Stimulated activated CD8-positive, alpha-beta memory T cell treated with anti-CD3 and anti-CD28 coated beads, Interleukin-7, amount 100 ng/mL, for 48 hours (primary cell): ENCODE measurements at places on chromosomes 13 and 19.

DNA sequence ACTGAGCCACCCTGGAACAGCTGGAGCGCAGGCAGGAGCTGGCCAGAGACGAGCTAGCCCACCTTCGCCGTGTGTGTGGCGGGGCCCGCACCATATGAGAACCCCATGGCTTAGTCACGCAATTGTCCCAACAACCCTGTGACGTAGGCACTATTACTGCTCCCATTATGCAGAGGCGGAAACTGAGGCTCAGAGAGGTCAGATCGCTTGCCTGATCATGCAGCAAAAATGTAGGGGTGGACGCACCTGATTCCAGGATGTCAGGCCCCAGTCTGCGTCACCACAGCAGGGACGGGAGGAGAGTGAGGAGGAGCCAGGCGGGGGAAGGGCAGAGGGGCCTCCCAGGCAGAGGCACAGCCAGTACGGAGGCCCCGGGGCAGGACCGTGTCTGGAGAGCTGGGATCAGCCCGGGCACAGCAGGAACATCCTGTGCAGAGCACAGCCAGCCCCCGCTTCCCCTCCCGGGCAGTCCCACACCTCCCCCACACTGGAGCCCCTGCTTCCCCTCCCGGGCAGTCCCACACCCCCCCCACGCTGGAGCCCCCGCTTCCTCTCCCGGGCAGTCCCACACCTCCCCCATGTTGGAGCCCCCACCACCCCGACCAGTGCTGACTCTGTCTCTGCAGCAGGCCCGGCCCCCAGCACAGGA, 16.7 kb downstream of the PIP5K1C start:
- DNase-seq: no peak

DNA sequence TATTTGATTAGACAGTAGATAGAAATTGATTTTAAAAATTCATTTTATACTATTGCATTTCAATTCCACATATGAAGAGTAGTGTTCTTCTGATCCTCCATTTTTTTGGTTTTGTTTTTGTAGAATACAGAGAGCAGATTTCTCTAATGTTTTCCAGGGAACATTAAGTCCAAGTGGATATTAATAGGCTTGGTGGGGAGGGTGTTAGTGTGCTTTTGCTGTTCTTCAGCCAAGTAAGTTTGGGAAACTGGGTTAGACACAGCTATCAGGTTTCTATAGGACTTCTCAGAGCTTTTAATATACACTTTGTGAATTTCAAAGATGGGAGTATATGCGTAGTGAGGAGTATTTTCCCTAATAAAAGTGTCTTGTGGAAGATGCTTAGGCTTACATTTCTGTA, 21.8 kb downstream of the NAA16 start:
- no peak for DNase-seq

DNA sequence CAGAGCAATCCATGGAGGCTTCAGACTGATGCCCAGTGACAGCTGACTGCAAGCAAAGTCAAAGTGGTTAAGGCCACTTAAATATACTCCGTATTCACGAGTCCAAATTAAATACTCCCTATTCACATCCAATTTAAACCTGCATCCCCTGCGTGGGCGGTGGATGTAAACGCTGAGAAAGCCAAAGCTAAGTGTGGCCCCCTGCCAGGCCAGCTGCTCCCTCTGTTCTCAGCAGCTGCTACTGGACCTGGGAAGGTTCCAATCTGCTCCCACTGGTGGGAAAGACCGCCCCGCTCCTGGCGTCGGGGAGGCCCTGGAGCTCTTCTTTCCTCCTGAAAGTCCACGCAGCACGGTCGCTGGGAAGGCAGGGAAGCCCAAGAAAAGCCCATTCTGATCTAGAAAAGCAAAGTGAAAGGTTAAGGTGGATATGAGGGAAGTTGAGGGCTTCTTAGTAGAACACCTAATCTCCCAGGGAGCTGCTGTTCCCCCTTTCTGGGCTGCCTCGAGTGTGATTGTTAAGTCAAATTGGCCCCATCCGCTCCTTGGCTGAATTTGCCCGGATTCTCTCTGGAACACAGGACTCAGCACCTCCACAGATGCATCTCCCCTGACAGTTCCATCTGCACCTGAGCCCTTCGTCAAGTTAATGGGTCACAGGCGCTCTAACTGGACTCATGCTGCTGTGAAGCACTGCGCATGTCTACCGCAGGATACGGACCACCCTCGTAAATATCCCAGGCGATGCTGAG, 205.5 kb downstream of the USP12 start:
- DNase-seq: no peak

DNA sequence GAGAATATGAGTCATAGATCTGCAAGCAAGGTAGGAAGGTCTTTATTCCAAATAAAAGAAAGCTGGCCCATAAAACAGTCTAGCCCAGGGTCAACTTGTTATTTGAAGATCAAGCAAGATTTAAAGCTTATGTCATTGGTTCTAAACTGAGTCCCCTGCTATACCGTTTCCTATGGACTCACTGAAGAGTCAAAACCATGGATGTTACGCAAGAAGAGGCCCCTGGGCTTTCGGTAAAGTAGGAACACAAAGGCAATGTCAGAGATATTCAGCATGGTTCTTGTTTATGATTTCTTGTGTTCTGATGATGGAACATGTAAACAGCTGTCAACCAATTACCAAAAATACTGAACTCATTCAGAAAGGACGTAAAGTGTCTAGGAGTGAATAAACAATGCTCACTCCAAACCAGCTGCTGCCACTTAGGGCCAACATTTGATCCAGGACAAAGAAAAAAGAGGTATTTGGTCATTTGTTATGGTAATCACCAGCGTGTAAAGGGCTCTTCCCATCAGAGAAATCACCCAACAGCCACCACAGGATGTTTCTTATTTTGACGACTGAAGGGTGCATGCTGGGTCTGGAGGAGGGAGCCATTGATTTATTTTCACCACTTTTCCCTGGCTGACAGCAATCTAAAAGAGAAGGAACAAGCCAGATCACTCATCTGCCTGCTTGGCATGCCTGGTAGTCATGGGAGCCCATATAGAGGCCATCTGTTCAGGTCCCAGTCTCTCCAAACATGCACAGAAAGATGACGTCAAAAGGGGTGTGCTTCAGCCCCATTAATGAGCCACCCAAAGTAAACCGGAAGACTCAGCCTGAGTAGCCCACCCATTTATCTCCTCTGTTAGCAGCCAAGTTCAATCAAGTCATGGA, 68.3 kb downstream of the FGF14 start:
- no peak for DNase-seq

DNA sequence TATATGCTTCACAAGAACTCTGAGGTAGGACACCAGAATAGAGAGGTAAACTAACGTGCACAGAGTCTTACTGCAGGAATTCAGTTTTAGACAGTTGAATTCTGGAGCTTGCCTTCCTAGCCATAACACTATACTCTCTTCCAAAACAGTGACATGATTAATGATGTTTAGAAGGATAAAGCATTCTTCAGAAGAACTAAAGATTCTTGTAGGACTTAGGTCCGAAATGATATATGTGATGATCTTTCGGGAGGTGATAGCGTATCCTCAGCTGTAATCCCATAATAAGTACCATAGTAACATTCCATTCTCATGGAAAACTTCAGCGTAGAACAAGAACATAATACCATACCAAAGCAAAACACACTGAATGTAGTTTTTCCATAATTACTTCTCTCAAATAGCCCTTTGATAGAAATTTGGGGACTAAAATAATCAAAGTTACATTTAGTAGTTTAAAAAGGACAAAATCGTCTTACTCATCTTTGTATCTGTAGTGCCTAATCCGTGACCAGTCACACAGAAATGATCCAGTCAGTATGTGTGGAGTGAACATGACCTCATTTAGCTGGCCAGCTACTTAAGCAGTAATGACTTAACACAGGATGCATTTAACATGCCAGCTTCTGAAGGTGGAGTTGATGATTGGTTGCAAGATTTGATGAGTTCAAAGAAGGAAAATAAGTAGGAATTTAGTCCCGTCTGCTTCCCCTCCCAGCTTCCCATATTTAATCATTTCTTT, 38.4 kb downstream of the PIBF1 start:
- no peak for DNase-seq

GRCh38 chr19:29860492-29860891, 48.7 kb downstream of the CCNE1 start:
- DNase-seq: no peak

DNA sequence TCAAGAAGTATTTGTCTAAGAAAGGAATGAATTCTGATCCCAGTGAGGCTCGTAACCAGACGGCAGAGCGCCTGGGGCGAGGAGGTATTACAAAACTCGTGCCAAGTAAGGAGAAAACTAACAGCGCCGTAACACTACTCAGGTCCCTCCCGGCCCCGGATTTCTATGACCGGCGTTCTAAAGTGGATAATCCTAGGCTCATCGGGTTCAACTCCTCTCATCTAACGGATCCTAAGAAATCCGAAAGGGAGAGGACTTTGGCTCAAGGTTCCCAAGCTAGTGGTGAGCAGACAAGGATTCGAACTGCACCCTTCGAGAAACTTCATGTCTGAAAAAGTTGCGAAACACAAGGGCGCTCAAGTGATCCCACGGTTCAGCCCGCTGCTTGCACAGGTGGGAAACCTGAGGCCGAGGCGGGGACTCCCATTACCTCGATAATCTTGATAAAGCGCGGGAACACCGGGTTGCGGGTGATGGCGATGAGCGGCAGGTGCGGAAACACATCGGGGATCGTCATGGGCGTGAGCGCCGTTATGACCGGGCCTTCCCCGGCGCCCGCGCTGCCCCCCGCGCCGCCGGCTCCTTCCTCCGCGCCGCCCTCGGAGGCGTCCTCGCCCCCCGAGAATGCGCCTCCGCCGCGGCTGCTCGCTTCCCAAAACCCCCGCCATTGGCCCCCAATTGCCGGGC, 529 bp downstream of the LONP1 start:
- no peak for DNase-seq

DNA sequence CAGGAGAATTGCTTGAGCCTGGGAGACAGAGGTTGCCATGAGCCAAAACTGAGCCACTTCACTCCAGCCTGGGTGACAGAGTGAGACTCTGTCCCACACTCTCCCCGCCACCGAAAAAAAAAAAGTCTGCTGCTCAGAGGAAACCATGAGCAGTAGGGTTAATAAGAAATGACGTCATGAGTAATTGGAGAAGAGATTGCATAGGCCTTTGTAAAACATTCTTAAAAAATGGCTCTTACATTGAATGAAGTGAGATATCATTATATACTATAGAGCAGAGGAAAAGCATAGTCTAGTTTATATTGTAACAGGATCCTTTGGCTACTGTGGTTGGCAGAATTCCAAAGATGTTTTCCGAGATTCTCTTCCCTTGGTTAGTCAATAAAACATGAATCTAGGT, 228.2 kb downstream of the PCDH20 start:
- DNase-seq: no peak

DNA sequence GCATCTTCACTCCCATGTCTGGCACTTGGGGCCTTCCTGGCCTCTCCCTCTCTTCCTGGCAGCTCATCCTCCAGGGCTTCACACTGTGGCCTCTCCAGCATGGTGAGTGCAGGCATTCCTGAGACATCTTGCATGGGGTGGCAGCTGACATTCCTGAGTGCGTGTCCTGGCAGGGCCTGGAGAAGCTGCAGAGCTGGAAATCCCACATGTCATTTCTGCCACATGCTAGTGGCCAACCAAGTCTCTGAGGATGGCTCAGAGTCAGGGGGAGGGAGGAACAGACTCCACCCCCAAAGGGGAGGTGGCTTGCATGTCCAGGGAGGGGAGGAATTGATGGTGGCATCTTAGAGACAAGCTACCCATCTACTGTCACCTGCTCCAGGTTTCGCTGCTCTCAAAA, 41.6 kb upstream of the AMER2 start:
- no peak for DNase-seq

GRCh38 chr13:113926951-113927660, 46.8 kb downstream of the C13orf46 start:
- DNase-seq: no peak

- DNase-seq: no peak
Measured at GRCh38 chr13:96946709-96947311, 47.5 kb downstream of the OXGR1 start.

DNA sequence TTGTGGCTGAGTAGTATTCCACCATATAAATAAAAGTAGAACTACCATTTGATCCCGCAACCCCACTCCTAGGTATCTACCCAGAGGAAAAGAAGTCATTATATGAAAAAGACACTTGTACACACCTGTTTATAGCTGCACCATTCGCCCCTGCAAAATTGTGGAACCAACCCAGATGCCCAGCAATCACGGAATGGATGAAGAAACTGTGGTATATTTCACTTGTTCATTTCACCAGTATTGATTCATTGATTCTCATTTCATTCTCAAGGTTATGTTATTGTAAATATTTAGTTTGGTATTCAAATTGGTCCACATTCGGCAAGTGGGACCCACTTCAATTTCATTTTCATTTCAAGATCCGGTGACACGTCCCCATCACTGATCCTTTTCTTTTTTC, 8.2 kb upstream of the RFPL4A start:
- DNase-seq: no peak

- DNase-seq: no peak
Measured at GRCh38 chr13:61021838-61022237, 393.8 kb downstream of the PCDH20 start.

- DNase-seq: no peak
Measured at GRCh38 chr13:23715092-23715761, 145.0 kb downstream of the TNFRSF19 start.

- DNase-seq: no peak
Measured at GRCh38 chr13:32866921-32867320, 149.3 kb upstream of the KL start.

GRCh38 chr13:98413796-98414195, 163.1 kb downstream of the STK24 start:
- DNase-seq: no peak

GRCh38 chr19:52722062-52723003, 12.5 kb downstream of the ZNF611 start:
- no peak for DNase-seq

- no peak for DNase-seq
Measured at GRCh38 chr13:63107179-63107943, 1691.7 kb upstream of the PCDH20 start.

GRCh38 chr19:1161716-1162115, 12.4 kb downstream of the SBNO2 start:
- no peak for DNase-seq

DNA sequence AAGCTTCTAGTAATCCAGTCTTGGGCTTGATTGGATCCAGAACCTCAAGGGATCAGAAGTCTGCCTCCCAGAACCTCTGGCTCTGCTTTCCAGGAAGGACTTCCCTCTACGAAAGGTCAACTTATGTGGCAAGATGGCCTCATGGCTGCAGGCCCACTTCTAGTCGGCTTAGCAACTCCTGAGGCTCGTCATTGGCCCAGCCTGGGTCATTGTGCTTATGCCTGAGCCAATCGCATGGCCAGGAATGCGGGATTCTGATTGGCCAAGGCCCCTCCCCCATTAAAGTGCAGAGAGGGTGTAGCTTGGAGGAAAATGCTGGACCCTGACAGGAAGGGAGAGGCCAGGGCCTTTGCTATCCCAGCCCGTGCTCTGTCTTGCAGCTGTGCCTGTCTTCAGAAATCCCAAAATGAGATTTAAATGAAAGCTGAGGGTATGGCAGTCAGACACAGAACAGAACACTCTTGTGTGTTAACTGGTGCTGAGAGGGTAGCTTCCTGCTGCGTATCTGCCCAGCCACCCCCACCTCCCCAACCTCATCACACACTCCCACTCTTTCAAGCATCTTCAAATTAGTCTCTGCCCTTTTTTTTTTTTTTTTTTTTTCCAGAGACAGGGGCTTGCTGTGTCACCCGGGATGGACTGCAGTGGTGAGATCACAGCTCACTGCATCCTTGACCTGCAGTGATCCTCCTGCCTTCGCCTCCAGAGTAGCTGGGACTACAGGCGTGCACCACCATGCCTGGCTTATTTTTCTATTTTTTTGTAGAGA, 5.5 kb upstream of the CCNE1 start:
- no peak for DNase-seq

GRCh38 chr13:63938851-63939250, 2523.2 kb upstream of the PCDH20 start:
- DNase-seq: no peak

GRCh38 chr19:30444253-30444671, 72.1 kb downstream of the ZNF536 start:
- DNase-seq: no peak
